ENCODE measurements at places on chromosomes 7 and 10.

DNA sequence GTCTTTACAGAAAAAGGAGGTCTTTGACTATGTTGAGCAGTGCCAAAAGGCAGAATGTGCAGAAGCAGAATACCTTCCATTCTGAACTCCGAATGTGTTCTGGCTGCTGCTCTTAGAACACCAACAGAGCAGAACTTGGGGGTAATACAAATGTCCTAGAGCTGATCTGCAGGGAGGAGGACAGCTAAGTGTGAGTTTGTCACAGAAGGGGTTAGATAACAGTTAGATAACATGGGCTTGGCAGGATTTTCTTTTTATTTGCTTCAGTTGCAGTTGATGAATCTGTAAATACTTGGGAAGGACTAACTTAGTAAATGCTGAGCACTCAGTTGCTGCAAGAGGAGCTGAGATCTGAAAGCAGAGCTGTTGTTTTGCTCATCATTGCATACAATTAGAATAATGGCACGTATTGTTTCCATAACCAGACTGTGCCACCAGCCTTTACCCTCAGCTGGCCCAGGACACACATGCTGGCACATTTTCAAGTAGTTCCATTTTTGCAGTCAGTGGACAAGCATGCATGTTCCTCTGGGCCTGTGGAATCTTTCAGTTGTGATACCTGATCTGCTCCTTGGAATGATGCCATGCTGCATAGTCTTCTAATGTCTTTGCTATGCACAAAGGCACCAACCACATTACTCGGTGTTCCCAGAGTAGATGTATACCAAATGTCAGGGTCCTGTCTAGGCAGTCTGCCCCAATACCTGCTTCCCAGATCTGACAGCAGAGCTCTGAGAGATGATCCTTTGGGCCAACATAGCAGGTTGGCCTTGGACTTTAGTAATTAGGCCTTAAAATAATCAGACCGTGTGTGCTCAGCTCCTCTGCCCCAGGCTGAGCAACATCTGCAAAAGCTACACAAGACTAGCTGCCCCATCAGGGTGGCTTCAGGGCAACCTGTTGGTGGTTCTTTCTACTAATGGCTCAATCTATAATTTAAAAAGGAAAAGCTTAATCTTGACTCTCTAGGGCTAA lies 55.7 kb downstream of the GSDME start:
- no peak for DNase-seq

DNA sequence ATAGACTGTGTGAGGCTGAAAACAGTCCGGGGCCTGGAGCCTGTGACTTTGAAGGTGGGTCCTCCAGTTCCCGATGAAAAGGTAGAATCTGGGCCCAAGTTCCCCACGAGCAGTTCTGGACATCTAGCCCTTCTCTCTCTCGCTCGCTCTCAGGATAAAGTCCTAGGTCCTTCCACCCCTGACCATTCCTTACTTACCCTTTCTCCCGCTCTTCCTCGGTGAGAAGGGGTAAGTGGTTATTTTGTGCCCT lies 713 bp downstream of the IMMP2L start:
- DNase-seq: no peak

DNA sequence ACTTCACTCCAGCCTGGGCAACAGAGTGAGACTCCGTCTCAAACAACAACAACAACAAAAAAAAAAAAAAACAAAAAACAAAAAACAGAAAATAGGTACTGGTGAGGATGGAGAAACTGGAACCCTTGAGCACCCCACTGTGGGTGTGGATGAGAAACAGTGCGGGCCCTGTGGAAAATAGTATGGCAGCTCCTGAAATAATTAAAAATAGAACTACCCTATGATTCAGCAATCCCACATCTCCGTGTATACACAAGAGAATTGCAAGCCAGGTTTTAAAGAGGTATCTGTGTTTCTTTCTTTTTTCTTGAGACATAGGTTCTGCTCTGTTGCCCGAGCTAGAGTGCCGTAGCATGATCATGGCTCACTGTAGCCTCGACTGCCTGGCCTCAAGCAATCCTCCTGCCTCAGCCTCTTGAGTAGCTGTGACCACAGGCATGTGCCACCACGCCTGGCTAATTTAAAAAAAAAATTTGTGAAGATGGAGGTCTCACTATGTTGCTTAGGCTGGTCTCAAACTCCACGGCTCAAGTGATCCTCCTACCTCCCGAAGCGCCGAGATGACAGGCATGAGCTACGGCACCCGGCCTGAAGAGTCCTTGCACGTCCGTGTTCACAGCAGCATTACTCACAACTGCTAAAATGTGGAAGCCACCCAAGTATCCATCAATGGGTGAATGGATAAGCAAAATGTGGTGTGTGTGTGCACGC lies 39.5 kb downstream of the EBF3 start:
- DNase-seq: no peak

- no peak for DNase-seq
Observed at GRCh38 chr7:114663502-114663901, 248.9 kb downstream of the FOXP2 start.

- no peak for DNase-seq
Observed at GRCh38 chr7:134515569-134516468, 11.5 kb upstream of the AKR1B10 start.

DNA sequence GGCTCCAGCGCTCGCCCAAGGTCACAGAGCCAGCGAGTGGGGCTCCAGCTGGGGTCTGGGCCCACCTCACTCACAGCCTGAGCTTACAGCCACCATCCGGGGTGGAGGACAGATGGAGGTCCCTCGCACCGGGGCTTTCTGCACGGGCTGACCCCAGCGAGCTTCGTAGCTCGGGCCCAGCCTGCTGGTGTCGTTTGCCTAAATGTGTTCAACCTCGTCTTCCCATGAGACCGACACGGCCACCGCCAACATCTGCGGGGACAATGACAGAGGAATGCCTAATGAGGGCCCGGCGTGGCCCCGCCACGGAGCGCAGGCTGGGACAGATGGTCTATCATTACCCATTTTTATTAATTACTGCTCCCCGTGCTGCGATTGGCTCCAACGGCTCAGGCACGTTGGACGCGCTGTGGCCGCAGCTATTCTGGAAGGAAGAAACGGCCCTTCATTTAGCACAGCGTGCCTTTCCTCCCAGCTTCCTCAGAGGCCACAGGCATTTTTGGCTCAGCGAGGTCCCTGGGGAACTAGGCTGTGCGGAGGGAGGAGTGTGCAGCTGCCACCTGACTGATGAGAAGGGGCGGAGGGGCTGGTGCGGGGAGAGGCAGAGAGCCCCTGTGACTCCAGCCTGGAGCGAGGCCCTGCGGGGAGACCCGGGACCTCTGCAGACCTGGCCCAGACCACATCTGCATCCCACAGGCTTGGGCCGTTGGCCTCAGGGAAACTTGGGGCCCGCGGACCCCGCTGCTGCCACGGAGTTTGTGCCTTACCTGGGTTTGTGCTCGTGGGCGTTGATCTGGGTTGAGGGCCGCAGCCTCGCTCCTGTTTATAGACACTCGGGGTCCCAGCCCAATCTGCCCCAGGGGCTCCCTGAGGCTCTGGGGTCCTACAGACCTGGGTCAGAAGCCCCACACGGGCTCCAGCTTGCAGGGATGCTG lies 22.9 kb upstream of the ELFN1 start:
- DNase-seq: peak; percentile 65

GRCh38 chr7:48708122-48708521 lies 216.2 kb upstream of the CDC14C start:
- DNase-seq: no peak

DNA sequence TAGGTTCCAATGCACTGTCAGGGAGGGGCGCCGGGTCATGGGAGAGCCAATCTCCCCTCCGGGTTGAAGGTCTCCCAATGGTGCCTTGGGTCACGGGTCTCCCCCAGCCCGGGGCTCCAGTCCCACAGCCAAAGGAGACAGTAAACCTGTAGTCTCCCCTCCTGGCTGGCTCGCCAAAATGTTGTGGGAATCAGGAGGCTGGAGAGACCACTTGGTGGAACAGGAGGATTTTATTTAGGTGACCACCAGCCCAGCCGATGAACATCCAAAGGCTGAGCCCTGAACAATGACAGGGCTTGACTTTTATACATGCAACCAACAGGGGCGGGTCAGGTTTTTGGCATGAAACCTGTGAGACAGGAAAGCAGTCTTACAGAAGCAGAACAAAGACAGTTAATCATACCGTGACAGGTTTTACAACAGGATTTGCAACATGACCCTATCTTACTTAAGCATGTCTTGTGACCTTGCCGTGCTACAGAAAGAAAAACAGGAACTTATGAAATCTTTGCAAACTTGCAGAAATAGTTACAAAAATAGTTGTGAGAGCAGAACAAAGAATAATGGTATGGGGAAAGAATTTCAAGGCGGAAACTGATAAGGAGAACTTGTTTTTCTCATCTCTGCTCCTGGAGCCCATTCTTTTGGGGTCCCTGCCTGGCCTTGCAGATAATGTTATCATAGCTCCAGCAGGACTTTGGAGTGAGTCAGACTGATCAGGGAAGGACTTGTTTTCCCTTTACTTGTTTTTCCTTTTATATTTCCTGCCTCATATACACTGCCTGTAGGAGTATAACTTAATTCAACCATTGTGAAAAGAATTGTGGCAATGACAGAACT lies 7.1 kb downstream of the ERV3-1 start:
- no peak for DNase-seq

DNA sequence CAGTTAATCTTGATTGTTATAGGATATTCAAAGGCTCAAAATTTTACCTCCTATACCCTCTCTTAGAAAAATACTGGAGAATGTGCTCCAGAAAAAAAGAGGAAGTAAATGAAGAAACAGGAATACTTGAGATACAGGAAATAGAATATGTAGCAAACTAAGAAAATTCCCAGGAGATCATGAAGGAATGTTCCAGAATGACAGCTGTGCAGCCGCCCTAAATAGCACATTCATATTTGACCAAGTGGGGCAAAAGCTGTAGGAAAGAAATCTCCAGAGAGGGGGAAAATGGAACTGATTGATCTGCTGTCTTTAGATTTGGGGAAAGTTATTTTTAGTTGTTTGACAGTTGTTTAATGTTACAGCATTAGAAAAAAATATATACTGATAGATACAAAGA lies 46.2 kb upstream of the ZEB1 start:
- DNase-seq: no peak

- DNase-seq: peak; percentile 37
Observed at GRCh38 chr10:44982496-44982895, 3.9 kb upstream of the DEPP1 start.

- peak; percentile 61 for DNase-seq
Observed at GRCh38 chr10:44994752-44995530, 5.8 kb upstream of the ZNF22 start.

- no peak for DNase-seq
Observed at GRCh38 chr7:48087349-48087748, 1.7 kb upstream of the UPP1 start.

DNA sequence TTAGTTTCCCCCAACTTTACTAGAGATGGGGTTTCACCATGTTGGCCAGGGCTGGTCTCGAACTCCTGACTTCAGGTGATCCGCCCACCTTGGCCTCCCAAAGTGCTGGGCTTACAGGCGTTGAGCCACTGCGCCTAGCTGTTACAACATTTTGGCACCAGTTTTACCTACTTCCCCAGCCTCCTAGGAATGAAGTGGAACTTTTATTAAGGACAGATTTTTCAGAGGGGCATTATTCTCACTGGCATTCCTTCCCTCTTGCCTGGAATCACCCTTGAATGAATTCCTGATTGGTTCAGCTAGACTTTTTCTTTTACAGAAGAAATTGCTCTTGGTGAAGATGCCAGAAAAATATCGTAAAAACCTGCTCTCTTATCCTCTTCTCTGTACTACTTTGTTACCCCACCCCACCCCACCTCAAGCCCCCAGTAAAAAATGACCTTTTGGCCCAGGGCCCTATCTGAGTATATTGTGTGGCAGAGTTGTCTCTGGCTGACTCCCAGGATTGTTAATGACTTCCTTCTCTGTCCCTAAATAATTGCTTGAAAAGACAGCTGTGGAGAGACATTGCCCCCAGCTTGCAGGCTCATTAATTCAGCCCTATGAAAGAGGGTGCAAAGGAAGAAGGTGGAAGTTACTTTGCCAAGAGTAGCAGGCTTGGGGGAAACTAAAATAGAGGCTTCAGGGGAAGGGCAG lies 189.6 kb downstream of the AUTS2 start:
- no peak for DNase-seq

GRCh38 chr7:98674461-98674860 lies 57.4 kb downstream of the NPTX2 start:
- DNase-seq: no peak

- DNase-seq: no peak
Observed at GRCh38 chr10:74207691-74208480, 56.9 kb downstream of the ADK start.

GRCh38 chr10:13765641-13766341 lies 179.0 kb downstream of the PRPF18 start:
- DNase-seq: no peak

GRCh38 chr10:15370856-15371701 lies at the start of gene FAM171A1:
Gene FAM171A1, minus strand, starts transcription at chr10:15371289. Its CDS starts 237 bp downstream, at chr10:15371052.
- DNase-seq: peak; percentile 77

GRCh38 chr10:128631801-128632241 lies 505.6 kb upstream of the MKI67 start:
- no peak for DNase-seq

GRCh38 chr7:131764143-131764775 lies 207.8 kb upstream of the PODXL start:
- DNase-seq: no peak

DNA sequence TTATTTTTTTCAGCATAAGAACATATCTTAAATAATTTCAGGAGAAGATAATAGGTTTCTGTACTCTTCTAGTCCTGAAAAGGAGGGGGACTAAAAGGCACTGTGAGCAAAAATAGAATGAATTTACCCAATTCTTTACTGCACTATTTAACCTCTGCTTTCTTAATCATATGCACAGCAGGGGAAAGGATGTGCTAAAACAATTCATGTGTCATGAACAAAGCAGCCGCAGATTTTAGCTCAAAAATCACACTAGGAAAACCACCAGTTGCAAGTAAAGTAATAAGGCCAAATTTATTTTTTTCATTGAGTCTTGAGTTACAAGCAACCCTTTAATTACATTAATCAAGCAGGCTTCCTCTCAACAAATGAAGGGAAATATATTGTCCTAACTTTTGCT lies 80.1 kb downstream of the CABCOCO1 start:
- DNase-seq: no peak

DNA sequence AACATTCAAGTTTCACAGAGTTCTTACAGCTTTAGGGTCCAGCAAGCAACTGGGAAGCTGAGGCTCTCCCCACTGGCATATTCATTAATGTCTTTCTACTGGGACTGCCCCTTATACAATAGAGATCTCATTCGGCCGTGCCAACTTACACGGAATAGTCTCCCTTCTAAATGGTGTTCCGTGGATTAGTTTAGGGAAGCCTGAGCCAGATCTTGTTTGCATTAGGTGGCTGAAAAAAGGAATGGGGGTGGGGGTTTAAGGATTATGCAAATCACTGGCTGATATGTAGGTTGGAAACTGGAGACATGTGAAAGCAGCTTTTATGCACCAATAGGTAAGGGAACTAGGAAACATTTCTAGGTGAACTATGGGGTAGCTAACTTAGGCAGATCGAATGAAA lies 218.3 kb downstream of the TRIL start:
- DNase-seq: no peak

- DNase-seq: no peak
Observed at GRCh38 chr10:124482236-124482800, 20.7 kb downstream of the LHPP start.

GRCh38 chr10:87966459-87966858 lies 103.0 kb downstream of the PTEN start:
- DNase-seq: no peak
